ENCODE measurements at places on chromosomes 12 and 14. TPM values are rescaled to one million over a fixed set of nuclear protein-coding genes. Genes with fewer than 3 reads are reported as not detected.

DNA sequence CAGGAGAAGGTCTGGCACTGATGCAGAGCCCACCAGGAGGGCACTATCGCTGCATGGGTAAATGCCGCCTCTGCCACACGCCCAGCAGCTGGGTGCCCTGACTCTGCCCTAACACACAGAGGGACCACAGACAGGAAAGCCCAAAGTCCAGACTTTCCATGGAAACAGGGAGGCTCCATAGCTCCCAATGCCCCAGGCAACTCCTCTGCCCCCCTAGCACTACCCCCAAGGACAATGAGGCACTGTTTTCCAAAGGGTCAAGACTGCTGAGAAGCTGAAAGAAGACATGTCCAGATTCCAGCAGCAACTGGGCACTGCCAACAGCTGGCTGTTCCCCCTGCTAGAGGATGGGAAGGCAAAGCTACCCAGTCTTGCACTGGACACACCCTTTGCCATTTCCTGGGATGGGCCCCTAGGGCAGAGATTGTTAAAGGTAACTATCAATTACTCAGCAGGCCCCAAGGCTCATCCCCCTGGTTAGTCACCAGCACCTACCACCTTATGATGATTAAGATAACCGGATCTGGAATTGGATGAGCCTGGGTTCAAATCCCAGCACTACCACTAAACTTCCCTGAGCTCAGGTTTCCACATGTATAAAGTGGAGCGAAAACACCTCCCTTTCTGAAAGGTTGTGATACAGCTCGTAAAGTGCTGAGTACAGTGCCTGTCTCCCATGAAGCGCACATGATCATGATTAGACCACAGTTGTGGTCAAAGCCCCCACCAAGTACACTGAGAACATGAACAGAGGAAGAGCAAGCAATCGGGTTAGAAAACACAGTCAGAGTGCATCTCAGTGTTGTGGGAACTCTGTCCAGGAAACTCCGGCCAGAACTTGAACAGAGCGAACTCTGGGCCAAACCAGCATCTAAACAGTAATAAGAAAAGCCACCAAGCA lies 3.3 kb downstream of the PXN start:
- H3K36me3 ChIP-seq: no peaks in the 10 kb centered on the region
- peak overlapping the region; percentile 92 for H3K4me3 ChIP-seq
- no peak for DNase-seq

GRCh38 chr12:131994589-131994988 lies 44.8 kb downstream of the EP400 start:
- no peak overlapping the region for H3K4me3 ChIP-seq
- DNase-seq: no peak
- peaks cover 32% of the 10 kb centered on the region for H3K36me3 ChIP-seq
- no peak overlapping the region for H3K27ac ChIP-seq
- H3K4me1 ChIP-seq: peaks cover 19% of the 10 kb centered on the region
- no peaks in the 10 kb centered on the region for H3K27me3 ChIP-seq

- H3K36me3 ChIP-seq: no peaks in the 10 kb centered on the region
- DNase-seq: no peak
- no peaks in the 10 kb centered on the region for H3K4me1 ChIP-seq
- H3K4me3 ChIP-seq: no peak overlapping the region
- no peak overlapping the region for H3K27ac ChIP-seq
These were observed 477.9 kb downstream of the MED13L start for GRCh38 chr12:115799610-115800009.

DNA sequence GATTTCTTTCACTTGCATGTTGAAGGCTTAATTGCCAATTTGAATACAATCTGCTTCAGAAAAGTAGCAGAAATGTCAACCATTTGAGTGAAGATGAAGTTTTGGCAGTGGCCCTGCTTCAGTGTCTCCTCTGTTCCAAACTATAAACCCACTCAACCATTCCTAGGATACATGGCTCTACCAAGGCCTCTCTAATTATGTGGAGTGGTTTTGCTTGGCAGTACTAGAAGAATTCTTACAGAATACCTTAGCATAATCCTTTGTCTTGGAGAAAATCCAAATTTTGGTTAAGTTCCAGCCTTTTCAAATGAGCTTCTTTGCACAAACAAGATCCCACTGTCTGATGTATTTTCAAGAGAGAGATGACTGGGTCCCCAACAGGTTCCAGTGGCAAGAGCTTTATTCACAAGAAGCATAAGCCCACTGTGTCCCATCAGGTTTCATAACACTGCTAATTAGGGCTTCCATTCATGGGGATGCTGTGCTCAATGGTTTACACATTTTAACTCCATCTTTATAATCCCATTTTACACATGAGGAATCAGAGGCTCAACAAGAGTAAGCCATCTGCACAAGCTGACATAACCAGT lies 234.5 kb downstream of the IPO8 start:
- no peak for DNase-seq
- no peak overlapping the region for H3K4me3 ChIP-seq
- no peaks in the 10 kb centered on the region for H3K27me3 ChIP-seq
- H3K4me1 ChIP-seq: no peaks in the 10 kb centered on the region
- H3K36me3 ChIP-seq: no peaks in the 10 kb centered on the region

DNA sequence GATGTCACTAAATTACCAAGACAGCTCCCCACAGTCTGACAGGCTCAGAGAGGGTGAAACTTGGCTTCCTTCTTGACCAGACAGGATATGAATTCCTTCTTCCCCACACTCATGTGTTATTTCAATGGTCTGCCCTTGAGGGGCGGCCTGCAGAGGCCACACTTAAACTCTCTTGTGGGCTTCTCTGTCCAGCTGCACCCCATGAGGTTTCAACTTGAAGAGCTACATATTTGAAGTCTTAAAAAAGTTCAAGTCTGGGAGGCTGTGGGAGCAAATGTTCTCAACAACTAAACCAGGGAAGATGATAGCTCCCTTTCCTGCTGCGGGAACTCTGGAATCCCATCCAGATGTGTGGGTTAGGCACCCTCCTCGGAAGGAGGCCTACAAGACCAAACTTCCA lies 98.3 kb downstream of the TTC7B start:
- H3K4me1 ChIP-seq: no peaks in the 10 kb centered on the region
- H3K27ac ChIP-seq: no peak overlapping the region
- H3K4me3 ChIP-seq: no peak overlapping the region
- peaks cover 9% of the 10 kb centered on the region for H3K36me3 ChIP-seq
- DNase-seq: no peak
- H3K27me3 ChIP-seq: no peaks in the 10 kb centered on the region

- no peaks in the 10 kb centered on the region for H3K36me3 ChIP-seq
- H3K4me1 ChIP-seq: no peaks in the 10 kb centered on the region
- peaks cover 51% of the 10 kb centered on the region for H3K27me3 ChIP-seq
These were observed 3.7 kb upstream of the KRT2 start for GRCh38 chr12:52655720-52656124.

ANKRD13A gene
- total RNA-seq: 30.0 TPM

GRCh38 chr14:65495196-65495595 lies 82.7 kb downstream of the FUT8 start:
- no peak for DNase-seq
- peaks cover 9% of the 10 kb centered on the region for H3K4me1 ChIP-seq
- H3K27ac ChIP-seq: no peak overlapping the region
- H3K27me3 ChIP-seq: no peaks in the 10 kb centered on the region

GRCh38 chr14:56145965-56146364 lies 27.8 kb downstream of the PELI2 start:
- H3K4me1 ChIP-seq: peaks cover 9% of the 10 kb centered on the region
- no peak overlapping the region for H3K27ac ChIP-seq
- H3K27me3 ChIP-seq: no peaks in the 10 kb centered on the region
- no peak overlapping the region for H3K4me3 ChIP-seq

DNA sequence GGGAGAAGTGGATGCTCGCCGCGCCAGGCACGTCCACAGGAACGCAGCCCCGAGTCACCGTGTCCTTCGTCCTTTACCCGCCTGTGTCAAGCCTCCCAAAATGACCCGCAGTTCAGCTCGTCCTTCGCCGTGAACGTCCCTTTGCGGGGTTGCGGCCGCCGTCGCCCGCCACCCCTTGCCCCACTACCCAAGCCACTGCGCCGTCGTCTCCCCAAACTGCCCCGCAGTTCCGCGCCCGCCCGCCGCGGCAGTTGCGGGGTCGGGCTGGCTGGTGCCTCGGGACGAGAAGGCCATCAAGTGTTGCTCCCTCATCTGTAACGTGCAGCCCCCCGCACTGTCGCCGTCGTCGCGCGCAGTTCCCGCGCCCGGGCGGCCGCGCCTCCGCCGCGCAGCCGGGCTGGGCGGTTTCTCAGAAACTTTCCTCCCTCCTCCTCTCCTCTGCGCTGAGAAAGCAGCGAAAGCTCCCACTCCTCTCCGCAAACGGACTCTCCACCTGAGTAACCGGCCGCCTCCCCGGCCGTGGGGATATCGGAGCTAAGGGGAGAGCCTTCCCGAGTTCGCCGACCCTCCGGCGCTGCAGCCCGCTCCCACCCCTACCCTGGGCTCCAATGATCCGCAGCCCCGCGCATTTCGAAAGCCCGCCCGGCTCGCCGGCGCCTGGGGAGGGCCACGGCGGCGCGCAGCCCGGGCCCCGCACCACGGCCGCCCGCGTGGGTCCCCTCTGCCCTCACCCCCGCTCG lies 6.7 kb downstream of the CDKN1B start:
- peak overlapping the region; percentile 94 for H3K27ac ChIP-seq
- peaks cover 60% of the 10 kb centered on the region for H3K4me1 ChIP-seq
- H3K4me3 ChIP-seq: peak overlapping the region; percentile 94
- H3K36me3 ChIP-seq: peaks cover 10% of the 10 kb centered on the region
- DNase-seq: peak; percentile 36

- no peak for DNase-seq
- H3K27me3 ChIP-seq: no peaks in the 10 kb centered on the region
- H3K36me3 ChIP-seq: no peaks in the 10 kb centered on the region
- no peak overlapping the region for H3K27ac ChIP-seq
These were observed 73.2 kb downstream of the SLC2A13 start for GRCh38 chr12:40032433-40033241.

DNA sequence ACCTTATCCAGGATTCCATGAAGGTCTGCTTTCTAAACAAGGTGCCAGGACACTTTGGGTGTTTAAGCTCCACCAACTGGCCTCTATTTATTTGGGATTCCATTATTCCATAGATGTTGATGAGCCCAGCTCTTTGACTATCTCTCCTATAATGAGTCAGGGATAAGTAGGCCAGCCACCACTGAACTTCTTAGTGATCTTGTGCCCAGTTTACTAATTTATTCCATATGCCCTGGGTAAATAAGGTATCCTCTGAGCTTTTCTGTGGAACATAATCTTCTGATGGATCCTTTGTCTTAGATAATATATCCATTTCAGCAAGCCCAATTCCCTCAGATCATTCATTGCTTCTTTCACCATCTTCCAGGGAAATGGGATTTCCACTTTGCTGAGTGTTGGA lies 535.0 kb downstream of the FOXG1 start:
- H3K4me3 ChIP-seq: no peak overlapping the region
- no peak overlapping the region for H3K27ac ChIP-seq

GRCh38 chr14:32897698-32898064 lies 41.0 kb upstream of the NPAS3 start:
- no peaks in the 10 kb centered on the region for H3K27me3 ChIP-seq
- H3K4me3 ChIP-seq: no peak overlapping the region
- DNase-seq: no peak
- H3K4me1 ChIP-seq: peaks cover 11% of the 10 kb centered on the region

GYS2 gene
- not detected for total RNA-seq

DNA sequence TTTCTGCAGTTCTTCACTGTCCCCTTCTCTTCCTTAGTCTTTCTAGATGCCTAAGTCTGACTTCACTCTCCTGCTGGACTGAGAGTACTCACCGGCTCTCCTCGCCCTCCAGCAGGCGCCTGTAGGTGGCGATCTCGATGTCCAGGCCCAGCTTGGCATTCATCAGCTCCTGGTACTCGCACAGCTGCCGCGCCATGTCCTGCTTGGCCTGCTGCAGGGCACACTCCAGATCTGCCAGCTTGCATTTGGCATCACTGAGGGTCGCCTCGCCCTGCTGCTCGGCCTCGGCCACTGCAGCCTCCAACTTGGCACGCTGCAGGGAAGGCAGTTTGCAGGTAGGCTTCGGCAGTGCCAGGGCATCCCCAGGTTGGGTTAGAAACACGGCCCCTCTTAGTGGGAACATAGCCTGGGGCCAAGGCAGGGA lies 5.2 kb downstream of the KRT84 start:
- peak; percentile 27 for DNase-seq
- no peaks in the 10 kb centered on the region for H3K27me3 ChIP-seq
- no peak overlapping the region for H3K27ac ChIP-seq
- no peak overlapping the region for H3K4me3 ChIP-seq
- H3K4me1 ChIP-seq: no peaks in the 10 kb centered on the region

TAS2R9 gene
- not detected for total RNA-seq

DNA sequence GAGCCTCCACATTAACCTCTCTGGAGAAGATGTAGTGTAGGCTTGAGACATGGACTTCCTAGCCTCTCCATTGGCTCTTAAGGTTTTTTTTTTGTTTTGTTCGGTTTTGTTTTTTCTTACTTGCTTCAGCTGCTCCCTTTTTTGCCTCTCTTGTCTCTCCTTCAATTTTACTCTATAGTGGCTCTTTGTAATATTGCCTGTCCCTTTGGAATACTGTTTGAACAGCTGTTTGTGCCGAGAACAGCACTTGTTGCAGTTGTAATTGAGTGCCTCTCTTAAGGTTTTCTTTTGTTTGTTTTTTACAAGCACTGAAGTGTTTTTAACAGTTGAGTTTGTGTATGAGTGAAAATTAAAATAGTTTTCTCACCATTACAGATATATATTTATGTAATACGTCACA lies 567.7 kb downstream of the LRFN5 start:
- no peak for DNase-seq
- H3K4me1 ChIP-seq: no peaks in the 10 kb centered on the region

GRCh38 chr14:60064491-60065072 lies 27.1 kb upstream of the PCNX4 start:
- peaks cover 10% of the 10 kb centered on the region for H3K4me1 ChIP-seq
- H3K4me3 ChIP-seq: no peak overlapping the region
- no peaks in the 10 kb centered on the region for H3K27me3 ChIP-seq
- no peak for DNase-seq
- no peak overlapping the region for H3K27ac ChIP-seq
- no peaks in the 10 kb centered on the region for H3K36me3 ChIP-seq

DNA sequence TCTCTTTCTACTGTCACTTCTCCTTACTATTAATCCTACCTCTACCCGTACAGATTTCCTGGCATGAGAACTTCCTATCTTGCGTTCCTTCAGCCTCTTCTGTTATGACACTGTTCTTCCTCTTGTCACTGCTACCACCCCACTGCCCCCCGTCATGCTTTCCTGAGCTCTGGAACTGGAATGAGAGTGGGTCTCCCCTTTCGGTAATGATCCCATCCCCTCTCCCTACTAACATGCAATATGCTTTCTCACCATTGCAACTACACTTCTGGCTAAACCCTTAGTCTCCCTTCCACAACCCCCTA lies 4.9 kb upstream of the AP1G2 start:
- H3K27ac ChIP-seq: no peak overlapping the region
- no peak for DNase-seq
- peak overlapping the region; percentile 5 for H3K4me3 ChIP-seq
- peaks cover 70% of the 10 kb centered on the region for H3K27me3 ChIP-seq
- H3K4me1 ChIP-seq: peaks cover 23% of the 10 kb centered on the region

- H3K27me3 ChIP-seq: no peaks in the 10 kb centered on the region
- DNase-seq: peak; percentile 41
- no peak overlapping the region for H3K27ac ChIP-seq
- peaks cover 5% of the 10 kb centered on the region for H3K36me3 ChIP-seq
- peak overlapping the region; percentile 24 for H3K4me3 ChIP-seq
- peaks cover 19% of the 10 kb centered on the region for H3K4me1 ChIP-seq
These were observed 289.2 kb downstream of the ADGRD1 start for GRCh38 chr12:131242741-131243496.

- H3K27ac ChIP-seq: peak overlapping the region; percentile 94
- H3K4me3 ChIP-seq: peak overlapping the region; percentile 97
- H3K27me3 ChIP-seq: no peaks in the 10 kb centered on the region
- peaks cover 32% of the 10 kb centered on the region for H3K4me1 ChIP-seq
- no peak for DNase-seq
- peaks cover 2% of the 10 kb centered on the region for H3K36me3 ChIP-seq
These were observed 707 bp downstream of the DHRS1 start for GRCh38 chr14:24298892-24299254.

Measured in neural crest cell (in vitro differentiated cells).